ENCODE measurements at places on chromosomes 4 and X.

GRCh38 chr4:13329963-13330362 lies 154.2 kb downstream of the RAB28 start:
- DNase-seq: no peak

GRCh38 chr4:77194366-77194765 lies 37.4 kb downstream of the CCNG2 start:
- no peak for DNase-seq

DNA sequence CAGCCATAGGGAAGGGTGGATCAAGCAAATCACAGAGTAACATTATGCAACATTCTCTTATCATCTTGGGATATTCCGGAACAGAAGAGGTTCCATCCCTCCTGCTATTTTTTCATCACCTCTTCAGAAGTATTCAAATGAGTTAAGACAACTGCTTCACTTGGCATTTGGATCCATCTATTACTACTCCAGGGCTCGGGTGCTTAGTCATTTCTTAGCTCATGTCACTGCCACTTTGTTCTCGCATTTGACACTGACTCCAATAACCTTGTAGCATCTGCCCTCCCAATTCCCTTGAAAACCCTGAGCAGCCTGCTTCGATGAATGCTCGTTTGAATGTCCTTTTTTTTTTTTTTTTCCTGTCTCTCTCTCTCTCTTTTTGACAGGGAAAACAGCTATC lies 114.9 kb downstream of the PPARGC1A start:
- DNase-seq: no peak

GRCh38 chr4:66052426-66052825 lies 382.1 kb upstream of the EPHA5 start:
- no peak for DNase-seq

DNA sequence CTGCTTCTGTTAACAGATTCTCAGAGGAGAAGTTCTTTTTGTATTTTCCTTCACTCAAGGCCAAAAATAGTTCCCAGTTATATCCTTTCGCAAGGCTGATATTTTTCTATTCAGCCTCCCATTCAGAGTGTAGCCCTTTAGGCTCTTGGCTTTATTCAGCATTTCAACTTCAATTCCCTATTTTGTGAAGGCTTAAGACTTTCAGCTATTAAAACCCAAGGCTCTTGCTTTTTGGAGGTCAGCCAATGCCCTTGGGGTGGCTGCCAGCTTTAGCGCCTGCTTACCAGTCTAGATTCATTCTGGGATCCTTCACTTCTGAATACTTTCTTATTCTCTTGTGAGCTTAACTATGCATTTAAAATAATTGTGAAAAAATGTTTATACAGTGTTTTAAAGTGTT lies 57.3 kb upstream of the ADGRA3 start:
- no peak for DNase-seq

GRCh38 chr4:102447413-102447812 lies 53.7 kb upstream of the NFKB1 start:
- DNase-seq: peak; percentile 21
